ENCODE measurements at places on chromosomes 12 and 14.

DNA sequence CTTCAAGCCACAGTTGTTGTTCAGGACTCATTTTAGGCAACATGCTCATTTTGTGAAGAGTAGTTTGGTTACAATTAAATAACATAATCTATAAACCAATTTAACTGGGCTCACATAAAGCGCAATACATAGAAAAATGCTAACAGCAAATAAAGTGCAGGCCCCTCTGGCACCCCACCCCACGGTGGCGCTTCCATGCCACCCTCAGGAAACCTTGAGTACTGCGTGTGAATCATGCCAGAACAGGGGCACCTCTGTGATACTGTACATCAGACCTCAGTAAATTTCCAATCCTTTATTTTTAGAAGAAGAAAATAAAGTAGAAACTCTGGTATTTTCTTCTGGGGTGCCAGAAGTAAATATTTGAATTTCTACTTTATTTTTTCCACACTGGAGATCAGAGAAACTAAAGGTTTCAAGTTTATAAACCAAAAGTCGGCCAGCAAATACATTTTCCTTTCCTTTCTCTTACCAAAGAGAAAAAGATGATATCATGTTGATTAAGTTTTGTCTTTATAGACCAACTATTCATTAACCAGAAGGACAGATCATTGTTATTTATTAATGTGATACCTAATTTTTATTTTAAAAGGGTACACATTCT lies 316.8 kb downstream of the PAWR start:
- DNase-seq = no peak

GRCh38 chr12:26055087-26055486 lies 69.8 kb downstream of the BHLHE41 start:
- DNase-seq = no peak

DNA sequence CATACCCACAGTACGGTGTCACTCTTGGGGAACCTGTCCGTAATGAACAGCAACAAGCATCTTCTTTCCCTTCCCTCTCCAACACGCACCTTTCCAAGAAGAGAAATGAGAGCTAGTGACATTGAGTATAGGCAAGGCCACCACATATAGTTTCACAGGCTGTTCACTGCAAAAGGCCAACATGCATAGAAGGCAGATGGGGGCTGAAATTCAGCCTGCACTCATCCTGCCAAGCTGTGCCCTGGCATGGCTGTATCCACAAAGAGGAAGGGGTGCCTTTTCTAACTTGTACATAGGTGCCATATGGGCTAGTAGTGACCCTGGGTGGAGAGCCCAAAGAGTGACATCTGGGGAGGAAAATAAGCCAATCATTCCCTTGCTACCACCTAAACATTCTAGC lies 169.6 kb downstream of the ZFP36L1 start:
- no peak for DNase-seq

GRCh38 chr12:19222558-19222957 lies 93.0 kb downstream of the PLEKHA5 start:
- DNase-seq = no peak

GRCh38 chr12:58206876-58207275 lies 265.5 kb downstream of the ATP23 start:
- no peak for DNase-seq

DNA sequence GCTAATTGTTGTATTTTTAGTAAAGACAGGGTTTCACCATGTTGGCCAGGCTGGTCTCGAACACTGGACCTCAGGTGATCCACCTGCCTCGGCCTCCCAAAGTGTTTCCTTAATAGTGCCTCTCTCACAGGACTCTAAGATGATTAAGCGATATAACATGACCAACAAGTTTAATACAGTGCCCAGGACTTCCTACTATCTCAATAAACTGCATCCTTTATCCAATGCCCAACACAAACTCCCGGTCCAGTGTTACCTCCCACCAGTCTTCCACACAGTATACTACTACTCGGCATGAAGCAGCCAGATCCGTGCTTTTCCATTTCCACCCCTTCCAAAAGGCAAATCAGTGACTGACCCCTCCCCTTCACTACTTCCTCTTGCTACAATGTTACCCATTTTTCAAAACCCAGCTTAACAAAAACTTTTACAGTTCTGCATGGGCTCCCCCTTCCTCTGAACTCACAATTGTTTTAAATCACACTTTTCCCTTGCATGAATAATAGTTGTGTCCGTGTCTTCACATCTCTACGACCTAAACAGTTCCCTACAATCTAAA lies 900 bp downstream of the NOP2 start:
- no peak for DNase-seq

GRCh38 chr12:3631272-3631637 lies 121.7 kb downstream of the CRACR2A start:
- DNase-seq = no peak

DNA sequence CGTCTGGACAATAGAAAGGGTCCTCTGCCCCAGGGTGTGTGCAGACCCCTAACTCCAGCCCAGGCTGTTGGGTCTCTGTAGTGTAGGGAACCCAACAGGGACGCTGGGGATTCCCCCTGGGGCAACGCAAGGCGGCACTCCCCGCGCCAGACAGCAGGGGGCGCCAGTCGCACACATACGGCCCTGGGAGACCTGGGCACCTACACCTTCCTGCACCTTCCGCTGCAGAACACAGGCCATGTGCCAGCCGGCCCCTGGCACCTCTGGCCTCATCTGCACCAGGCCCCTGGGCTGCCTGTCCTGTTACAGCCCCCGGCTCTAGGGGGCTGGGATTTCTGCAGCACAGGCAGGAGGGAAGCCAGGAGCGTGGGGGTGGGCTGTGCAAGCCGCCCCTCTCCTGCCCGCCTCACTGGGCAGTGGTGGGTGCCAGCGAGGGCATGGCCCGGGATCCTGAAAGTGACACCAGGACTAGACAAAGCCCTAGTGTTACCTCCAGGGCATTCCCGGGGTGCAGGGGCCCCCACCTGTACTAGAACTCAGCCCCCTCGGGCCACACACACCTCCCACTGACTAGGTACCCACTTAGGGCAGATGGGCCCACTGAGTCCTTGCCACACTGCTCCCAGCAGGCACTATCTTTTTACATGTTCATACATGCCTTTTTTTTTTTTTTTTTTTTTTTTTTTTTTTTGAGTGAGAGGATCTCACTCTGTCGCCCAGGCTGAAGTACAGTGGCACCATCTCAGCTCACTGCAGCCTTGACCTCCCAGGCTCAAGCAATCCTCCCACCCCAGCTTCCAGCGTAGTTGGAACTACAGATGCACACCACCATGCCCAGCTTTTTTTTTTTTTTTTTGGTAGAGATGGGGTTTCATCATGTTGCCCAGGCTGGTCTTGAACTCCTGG lies 37.5 kb downstream of the CCNK start:
- peak; percentile 61 for DNase-seq

GRCh38 chr14:100065111-100065871 lies at the start of gene EVL:
Gene EVL, plus strand, starts transcription at chr14:100065422. Its CDS starts 79 bp downstream, at chr14:100065501.
- DNase-seq = peak; percentile 61

GRCh38 chr14:54582334-54582733 lies 15.4 kb downstream of the SAMD4A start:
- DNase-seq = no peak

All from stimulated activated CD8-positive, alpha-beta memory T cell treated with anti-CD3 and anti-CD28 coated beads, Interleukin-2, amount 100 ng/mL, for 1 hour (primary cell).